ENCODE measurements at places on chromosomes 3 and 15.

DNA sequence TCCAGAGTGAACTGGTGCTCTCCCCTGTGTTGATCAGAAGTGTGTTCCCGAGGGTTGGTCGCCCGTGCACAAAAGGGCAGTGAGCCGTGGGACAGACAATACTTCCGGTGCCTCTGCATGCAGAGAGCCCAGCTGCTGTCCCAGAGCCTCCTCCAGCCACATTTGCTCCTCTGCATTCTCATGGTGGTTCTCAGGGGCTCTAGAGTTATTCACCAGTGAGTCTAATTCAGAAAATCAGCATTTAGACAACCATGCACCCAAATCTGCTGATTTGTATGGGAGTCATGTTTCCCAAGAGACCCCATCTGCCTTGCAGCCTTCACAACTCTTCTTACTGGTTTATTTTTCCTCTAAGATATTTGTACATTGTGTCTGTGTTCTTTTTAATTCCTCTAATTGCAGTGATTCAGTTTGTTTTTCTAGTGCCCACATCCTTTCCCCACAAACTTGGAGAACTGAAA is 107.0 kb upstream of the SPRED1 start:
- DNase-seq: no peak

- no peak for DNase-seq
These were observed 16.9 kb upstream of the C15orf61 start for GRCh38 chr15:67504056-67504455.

DNA sequence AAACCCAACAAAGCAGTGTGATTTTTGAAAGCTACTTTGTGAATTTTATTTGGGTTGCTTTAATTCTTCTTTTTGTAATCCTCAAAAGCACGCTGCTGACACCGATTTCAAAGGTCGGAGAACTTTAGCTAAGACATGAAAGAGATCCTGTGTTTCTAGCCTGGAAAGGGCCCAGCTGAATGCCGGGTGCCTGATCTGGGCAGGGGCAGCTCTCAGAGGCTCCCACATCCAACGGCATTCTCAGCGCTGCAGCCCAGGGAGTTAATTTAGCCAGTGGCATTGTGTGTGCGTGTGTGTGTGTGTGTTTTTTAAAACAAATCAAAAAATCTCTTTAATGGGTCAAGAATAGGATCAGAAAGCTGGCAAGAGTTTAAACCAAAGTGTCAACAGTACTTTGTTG is 6.6 kb downstream of the RBP1 start:
- DNase-seq: no peak

DNA sequence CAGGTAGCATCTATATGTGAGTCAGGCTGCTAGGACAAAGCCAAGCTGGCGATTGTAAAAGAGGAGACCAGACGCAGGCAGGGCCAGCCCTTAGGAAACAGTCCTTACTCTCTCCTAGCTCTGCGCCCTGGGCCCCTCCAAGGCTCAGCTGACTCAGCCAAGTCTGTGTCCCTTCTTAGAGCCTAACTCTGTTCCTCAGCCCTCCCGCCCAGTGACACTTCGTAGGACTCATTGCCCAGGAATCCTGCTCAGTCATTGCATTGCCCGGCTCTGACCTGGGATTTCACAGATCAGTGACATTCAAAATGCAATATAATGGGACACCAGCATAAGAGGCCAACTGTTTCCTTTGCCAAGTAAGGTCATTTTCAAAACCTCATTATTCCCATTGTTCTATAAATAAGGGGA is 244.2 kb downstream of the TLE3 start:
- no peak for DNase-seq

GRCh38 chr3:113231391-113231790 is 20.0 kb downstream of the BOC start:
- no peak for DNase-seq

GRCh38 chr3:50950591-50950990 is 275.9 kb downstream of the DOCK3 start:
- DNase-seq: no peak

DNA sequence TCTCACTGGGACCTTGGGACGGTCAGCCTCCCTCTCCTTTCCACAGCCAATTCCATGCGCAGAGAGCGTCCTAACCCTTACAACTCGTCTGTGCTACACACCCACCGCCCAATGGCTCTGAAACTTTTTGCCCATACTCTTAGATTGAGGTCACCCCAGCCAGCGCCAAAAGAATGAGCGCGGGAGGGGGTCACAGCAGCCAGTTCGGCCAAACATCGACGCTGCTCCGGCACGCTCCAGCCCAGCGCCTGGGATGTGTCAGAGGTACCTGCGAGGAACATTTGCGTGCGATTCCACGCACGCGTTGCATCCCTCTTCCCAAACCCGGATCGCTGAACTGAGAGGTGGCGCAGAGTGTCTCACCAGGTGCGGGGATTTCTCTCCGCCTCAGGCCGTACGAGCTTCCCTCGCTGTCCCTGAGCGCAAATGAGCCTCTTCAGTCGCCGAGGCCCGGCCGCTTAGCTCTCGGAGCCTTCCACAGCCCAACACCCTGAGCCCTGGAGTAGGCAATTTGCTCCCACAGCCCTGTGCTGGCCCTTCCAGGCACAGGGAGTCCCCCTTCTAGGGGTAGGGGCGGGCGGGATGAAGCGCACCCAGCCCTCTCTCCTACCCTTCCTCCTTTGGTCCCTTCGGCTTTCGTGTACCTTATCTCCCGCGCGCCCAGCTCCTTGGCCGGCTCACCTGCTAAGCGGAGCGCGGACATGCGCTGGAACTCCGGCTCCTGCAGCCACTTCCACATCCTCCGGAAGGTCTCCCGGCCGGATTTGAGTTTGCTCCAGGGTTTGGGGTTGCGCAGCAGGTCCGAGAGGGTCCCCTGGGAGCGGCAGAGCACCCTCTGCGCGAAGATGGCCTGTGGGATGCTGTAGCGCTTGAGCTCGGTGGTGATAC is 1.8 kb downstream of the ONECUT1 start:
- DNase-seq: no peak
